ENCODE measurements at places on chromosomes 1 and 21.
A peak's percentile ranks its signal among the peaks of the same experiment; 100 is the strongest.

GRCh38 chr21:40351006-40351405, 483.8 kb downstream of the PCP4 start:
- no peak for DNase-seq

DNA sequence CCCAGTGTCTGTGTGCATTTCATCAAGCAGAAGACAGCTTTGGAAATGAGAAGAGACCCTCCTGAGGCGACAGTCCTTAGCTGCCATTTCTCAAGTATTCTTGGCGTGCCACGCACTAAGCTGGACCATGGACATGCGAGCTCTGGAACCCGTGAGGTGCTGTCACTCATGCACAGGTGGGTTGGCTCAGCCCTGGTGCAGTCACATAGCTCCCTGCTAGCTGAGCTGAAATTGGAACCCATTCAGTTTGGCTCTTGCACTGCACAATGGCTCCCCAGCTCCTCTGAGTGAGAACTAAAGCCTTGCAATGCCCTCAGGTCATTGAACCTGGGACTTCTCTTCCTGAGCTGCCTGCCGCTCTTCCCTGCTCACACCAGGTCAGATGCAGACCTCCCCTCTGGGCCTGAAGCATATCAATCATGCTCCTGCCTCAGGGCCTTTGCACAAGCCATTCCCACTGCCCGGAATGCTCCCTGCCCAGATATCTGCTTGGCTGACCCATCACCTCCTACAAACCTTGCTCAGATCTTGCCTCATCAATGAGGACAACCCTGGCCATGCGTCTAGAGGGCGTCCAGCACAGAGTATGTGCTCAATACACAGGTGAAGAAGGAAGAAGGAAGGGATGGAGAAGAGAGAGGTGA, 6.3 kb upstream of the SRARP start:
- no peak for DNase-seq

DNA sequence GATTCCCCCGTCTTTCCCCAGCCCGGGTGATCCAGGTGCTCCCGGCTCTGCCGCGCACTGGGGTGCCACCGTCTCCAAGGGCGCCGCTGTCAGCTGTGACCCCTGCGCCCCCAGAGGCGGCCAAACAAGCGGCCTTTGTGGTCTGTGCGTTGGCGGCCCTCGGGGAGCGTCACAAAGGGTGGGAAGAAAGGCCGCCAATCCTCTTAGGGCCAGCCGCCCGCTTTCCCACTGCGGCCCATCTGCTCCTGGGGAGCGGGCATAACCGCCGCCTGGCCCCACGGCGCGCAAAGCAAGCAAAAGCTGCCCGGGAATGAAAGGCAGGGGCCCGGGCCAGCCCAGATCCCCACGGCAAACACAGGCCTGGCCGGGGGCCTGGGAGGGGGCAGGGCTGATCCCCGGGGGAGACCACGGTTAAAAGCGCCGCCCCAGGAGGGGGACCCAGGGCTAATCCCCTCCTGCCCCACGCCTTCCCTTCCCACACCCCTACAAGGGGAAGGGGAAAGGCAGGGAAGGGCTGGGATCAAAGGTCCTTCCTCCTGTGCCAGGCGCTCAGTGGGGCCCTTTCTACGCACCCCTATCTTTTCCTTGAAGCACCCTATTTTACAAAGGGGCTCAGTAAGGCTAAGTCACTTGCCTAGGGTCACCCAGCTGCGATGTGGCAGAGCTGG, 24.0 kb downstream of the C1QB start:
- DNase-seq, result no peak

DNA sequence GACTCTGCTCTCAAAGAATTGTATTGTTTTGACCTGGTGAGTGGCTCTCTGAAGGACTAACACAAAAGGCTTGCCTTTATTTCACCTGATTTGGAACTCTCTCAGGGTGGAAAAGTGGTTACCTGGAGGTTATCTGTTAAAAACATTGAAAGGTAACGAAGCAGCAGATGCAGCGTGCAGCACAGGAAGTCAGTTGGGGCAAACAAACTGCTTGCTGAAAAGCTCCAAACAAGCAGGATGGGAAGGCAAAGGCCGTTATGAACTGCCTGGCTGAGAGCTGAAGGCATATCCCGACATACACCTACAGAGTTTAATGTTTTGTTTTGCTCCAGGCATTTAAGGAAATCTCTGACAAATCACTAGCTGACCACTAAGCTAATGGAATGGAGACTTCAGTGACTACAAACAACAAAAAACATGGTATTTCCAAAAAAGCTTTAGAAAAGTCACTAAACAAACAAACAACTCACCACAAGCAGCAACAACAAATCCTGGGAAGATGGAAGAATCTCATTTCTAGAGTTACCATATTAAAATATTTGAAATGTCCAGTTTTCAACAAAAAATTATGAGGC, 44.3 kb upstream of the BATF3 start:
- no peak for DNase-seq

GRCh38 chr1:189596197-189596596, 881.5 kb downstream of the BRINP3 start:
- no peak for DNase-seq

DNA sequence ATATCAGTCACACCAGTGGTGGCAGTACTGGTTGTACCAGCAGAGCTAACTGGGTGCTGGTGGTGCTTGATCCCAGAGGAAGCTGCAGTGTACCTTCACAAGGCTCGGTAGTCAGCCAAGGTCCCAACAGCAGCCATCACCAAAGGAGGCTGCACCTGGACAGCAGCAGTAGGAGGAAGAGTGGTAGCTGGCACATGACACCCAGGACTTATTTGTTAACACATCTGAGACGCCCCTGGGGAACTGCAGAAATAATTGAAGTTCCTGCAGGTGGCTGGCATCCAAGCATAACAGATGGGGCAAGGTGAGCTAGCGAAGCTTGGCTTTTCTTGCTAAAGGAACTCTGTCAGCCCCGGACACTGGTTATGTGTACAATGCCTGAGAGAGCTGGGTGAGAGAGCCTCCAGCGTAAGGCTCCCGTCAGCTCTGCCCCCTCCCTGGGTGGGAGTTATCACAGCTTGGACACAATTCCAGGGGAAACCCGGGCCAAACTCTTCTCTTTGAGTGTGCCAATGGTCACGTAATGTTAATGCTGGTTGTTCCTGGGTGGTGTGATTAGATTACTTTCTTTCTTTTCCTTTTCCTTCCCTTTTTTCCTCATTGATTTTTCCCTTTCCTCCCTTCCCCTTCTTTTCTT, 29.1 kb upstream of the PARP1 start:
- DNase-seq, result no peak

DNA sequence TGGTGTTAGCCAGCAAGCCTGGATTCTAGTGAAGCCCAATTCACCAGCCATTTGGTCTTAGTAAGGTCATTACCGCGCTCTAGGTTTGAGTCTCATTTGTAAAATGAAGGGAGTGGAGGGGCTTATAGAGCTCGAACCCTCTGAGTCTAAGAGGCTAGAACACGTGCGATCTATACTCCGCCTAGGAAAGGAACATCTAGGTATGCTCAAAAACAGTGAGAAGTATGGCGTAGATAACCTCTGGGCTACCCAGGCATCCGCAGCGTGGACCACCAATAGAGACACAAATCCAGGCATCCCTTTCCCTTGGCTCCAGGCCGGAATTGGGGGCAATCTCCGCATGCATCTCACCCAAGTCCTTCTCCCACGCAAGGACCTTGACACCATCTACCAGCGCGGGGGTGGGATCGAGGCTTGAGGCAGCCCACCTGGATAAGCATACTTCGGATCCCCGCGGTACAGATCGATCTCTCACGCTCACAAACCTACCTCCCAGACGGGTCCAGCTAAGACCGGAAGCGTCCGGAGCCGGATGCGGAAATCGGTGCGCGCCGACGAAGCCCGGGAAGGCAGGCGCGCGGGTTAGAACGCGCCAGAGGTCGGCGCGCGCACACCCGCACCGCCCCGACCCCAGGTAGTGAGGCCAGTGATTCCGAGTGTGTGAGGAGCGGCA, at the start of gene METTL25B:
METTL25B (plus strand) TSS at position 544 of the 673 bp plus-strand sequence. CDS start 636 bp downstream, outside the sequence.
- peak; percentile 67 for DNase-seq

GRCh38 chr1:85708829-85709227, 595 bp upstream of the ZNHIT6 start:
- no peak for DNase-seq

GRCh38 chr1:219782311-219782710, 146.0 kb downstream of the SLC30A10 start:
- DNase-seq, result no peak

DNA sequence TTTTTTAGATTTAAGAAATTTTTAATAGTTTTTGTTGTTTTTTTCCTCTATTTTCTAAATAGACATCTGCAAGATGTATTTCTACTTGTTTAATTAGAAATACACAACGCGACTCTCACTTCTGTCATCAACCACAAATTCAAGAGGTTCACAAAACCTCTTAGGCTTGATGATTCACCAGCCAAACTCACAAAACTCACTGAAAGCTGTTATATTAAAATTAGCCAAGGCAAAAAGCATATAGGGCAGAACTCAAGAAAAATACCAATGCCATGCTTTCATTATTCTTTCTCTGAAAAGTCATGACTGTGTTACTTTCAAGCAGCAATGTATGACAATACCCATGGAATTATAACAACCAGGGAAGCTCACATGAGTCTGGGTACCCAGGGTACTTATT, 487.0 kb upstream of the RGS18 start:
- DNase-seq, result no peak

- DNase-seq, result no peak
These were observed 7.9 kb downstream of the LHX4 start for GRCh38 chr1:180237869-180238476.

- DNase-seq, result no peak
These were observed 412.6 kb downstream of the PRDM2 start for GRCh38 chr1:14112613-14113012.

GRCh38 chr1:95027046-95027445, 45.7 kb downstream of the ALG14 start:
- DNase-seq, result no peak

GRCh38 chr1:233357595-233358397, 30.3 kb downstream of the MAP3K21 start:
- DNase-seq, result no peak

DNA sequence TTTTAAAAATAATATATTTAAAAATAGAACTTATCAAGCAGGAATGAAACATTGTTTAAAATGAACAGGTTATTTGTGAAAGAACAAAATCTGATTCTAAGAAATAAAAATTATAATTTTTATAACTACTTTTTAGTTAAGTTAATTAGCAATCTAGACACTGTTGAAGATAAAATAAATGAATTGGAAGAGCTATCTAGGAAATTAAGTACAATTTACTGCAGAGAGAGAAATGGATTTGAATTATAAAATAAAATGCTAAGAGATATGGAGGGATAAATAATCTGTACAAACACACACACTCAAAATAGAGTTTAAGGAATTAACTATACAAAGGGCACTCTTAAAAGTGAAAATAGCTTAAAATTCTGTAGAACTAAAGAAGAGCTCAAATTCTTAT, 1123.1 kb downstream of the PLA2G4A start:
- DNase-seq, result no peak

- DNase-seq, result peak; percentile 55
These were observed 64.6 kb downstream of the UBIAD1 start for GRCh38 chr1:11337580-11338073.

DNA sequence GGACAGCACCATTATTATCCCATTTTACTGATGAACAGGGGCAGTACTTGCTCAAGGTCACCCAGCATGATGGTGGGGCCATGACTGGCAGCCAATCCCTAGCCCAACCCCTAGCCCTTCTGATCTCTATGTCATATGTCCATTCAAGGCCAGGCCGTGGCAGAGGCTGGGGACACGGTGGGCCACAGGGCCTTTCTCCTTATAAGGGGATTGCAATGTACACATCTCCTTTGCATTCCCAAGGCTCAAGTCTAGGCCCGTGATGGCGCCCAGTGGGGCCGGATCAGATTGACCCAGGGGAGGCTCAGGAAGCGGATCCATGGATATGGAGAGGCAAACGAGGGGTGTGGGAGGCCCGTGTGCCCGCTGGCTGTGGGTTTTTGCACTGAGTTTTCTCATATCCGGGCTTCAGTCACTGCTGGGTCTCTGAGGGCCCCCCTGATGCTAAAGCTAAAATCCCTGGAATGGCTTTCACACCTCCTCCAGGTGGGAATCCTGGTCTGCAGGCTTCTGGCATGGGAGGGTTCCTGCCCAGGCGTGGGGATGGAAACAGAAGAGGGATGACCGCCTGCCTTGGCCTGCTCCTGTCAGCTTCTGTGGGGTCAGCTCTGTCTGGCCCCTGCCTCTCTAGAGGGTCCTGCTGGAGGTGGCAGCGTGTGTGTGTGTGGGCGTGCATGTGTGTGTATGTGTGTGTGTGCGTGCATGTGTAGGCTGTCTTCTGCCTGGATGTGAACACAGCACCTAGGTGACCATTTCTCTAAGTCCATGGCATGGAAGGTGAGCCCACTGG, 2.1 kb downstream of the MYOM3 start:
- no peak for DNase-seq

- DNase-seq, result no peak
These were observed 3.2 kb upstream of the TAL1 start for GRCh38 chr1:47235241-47235681.

GRCh38 chr1:89170170-89171066, 5.4 kb downstream of the GBP7 start:
- DNase-seq, result no peak

DNA sequence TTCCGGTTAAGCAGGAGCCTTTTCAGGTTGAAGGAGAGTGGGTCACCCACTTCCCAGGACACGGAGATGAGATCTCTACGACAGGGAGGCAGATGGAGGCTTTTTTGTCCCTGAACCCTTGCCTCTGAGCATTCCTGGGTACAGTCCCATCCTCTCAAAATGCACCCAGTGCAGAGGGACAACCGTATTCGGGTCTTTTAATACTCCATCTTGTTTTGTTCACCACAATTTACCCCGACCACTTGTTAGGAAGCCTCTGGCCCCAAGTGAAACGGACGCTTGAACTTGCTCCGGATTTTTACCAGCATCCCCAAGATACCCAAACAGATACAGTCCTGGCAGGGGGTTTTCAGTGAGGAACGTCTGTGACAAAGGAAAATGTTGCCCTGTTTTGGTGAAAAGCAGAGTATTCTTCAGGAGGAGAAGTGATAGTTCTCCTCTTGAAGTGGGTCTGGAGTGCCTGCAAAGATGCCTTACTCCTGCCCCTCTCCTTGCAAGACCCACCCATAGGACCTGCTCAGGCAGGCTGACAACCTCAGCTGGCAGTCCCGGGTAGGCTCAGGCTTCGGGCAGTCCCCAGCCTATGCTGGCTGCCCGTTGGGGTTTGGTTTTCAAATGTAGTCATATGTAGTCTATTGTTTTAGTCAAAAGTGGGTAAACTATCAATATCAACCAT, 669 bp upstream of the ARL8A start:
- DNase-seq, result no peak

DNA sequence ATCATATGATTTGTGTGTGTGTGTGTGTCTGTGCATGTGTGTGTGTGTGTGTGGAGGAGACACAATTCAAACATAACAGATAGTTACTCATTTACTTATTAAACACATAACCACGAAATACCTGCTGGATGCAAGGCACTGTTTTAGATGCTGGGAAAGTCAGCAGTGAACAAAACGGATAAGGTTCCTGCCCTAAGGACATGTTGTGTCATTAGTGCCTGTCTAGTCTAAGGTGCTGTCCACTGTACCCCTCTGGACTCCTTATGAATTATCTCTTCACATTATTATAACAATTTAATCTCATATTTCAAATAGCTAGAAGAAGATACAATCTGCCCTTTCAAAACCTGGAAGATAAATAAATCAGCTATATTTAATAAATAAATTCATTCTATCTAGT, 162.4 kb downstream of the PLPPR5 start:
- DNase-seq, result no peak
